NCI-H2081 (cell line): ENCODE measurements at places on chromosomes 3 and 15.

- no peak for DNase-seq
These were observed 15.1 kb upstream of the BAHD1 start for GRCh38 chr15:40425681-40426080.

DNA sequence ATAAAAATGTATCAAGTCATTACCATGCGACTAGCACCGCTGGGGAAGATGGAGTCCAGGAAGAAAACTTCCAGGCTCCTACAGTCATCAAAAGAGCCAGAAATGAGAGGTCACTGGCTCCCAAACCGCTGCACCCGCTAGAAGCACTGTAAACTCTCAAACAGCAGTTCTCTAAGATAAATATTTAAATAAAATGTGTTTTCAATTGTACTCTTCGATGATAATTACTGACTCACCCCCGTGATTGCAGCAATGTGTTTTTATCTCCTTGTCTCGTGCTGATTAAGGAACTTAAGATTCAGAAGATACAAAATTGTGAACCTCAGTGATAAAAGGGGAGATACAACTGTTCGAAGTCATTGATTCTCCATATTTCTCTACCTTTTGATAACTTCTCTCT, 45.8 kb upstream of the FOXP1 start:
- no peak for DNase-seq

- DNase-seq = no peak
These were observed 1357.7 kb downstream of the ROBO1 start for GRCh38 chr3:78410077-78410476.

GRCh38 chr15:99965376-99965775, 232.1 kb upstream of the LYSMD4 start:
- DNase-seq = no peak

DNA sequence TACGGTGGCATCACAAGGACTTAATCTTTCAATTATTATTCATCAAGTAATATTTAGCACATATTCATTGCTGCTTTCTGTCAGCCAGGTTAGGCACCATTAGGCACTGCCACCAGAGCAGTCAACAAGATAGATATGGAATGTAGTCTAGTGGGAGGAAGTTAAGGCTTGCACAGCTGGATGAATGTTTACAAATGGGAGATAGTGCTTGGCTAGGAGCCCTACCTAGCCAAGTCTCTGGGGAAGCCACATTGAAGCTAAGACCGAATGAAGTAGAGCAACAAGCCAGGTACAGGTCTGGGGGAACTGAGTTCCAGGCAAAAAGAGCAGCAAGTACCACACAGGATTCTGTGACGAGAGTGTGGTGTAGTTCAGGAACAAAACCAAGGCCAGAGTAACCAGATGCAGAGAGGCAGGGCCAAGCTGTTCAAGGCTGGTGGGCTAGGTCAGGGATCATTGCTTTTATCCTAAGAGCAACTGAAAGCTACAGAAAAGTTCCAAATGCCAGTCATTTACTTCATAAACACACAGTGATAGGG, 33.4 kb upstream of the SCAANT1 start:
- no peak for DNase-seq

GRCh38 chr15:79989183-79989582, 18.2 kb upstream of the BCL2A1 start:
- DNase-seq = no peak

- no peak for DNase-seq
These were observed 1311.4 kb downstream of the ROBO2 start for GRCh38 chr3:78351334-78351733.

GRCh38 chr3:148697306-148698189, at the start of gene AGTR1:
TSS of gene AGTR1 (plus strand) at chr3:148697903. CDS start at chr3:148741036, 43,133 bp downstream.
- no peak for DNase-seq

DNA sequence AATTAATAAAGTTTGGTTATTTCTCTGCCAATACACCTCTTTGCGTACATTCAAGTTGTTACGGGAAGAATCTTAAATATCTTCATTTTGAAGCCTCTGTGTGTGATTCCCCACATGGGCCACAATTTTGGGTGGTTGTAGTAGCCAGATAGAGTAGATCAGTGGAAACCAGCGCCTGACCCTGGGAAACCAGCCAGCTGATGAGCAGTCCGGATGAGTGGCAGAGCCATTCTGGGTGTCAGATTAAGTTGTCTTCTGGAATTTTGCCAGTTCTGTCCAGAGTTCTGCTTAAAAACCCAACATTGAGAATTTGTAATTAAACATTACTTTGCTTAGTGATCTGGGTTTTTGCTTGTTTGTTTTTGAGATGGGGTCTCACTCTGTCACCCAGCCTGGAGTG, 49.7 kb downstream of the MRPS25 start:
- no peak for DNase-seq

DNA sequence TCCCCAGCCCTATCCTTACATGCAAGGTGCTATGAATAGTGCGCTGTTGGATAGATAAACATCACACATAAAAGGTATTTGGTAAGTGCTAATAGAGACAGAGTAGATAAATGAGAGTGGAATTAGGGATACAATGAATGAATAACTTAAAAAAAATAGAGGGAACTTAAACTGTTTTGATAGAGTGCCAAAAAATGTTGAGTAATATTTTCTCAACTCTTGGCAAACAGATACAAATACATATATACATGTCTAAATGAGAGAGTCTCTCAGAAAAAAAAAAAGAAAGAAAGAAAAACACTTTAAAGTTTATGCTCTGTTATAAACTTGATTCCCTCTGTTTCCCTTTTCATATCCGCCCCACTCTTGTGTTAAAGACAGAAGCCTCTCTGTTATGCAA, 667.4 kb downstream of the ROBO2 start:
- DNase-seq = no peak

GRCh38 chr3:53730576-53730975, 115.6 kb downstream of the CHDH start:
- DNase-seq = no peak

DNA sequence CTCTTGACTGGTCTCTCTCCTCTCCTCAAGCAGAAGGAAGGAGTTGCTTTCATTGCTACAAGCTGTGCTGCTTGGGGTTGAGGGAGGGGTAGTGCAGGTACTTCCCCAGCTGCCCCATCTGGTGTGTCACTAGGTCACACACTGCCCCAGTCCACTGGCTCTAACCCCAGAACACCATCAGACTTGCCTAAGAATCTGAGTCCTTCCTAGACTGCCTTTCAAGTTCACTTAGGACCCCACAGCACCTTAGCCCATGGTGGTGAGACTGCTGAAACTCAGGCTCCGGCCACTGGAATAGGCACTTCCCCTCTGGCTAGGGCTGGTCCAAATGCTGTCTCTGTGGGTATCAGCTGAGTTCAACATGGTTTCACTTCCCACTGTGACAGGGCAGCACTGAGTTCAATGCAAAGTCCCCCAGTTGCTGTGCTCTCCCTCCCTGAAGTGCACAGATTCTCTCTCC, 279.7 kb upstream of the GOLGA6L4 start:
- no peak for DNase-seq

GRCh38 chr3:98807011-98807410, 43.9 kb downstream of the ST3GAL6 start:
- no peak for DNase-seq

GRCh38 chr3:60609446-60609845, 641.8 kb downstream of the FHIT start:
- no peak for DNase-seq

DNA sequence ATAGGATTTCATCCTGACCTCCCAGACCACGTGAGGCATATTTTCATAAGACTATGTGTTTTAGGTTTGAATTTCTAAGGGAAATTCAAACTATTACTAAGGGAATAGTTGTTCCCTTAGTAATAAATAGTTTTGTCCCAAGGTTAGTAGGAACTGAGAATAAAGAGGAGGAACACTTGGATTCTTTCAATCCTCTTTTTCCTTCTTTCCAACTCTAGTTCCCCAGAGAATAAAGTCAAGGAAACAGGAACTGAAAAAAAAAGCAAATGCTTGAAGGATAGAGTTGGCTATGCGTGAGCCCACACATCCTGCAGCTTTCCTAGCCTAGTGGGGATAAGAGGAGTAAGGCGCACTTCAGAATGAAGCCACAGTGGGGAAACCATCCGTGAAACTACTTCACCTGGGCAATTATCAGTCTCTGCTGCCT, 312.1 kb upstream of the TGFBR2 start:
- no peak for DNase-seq

DNA sequence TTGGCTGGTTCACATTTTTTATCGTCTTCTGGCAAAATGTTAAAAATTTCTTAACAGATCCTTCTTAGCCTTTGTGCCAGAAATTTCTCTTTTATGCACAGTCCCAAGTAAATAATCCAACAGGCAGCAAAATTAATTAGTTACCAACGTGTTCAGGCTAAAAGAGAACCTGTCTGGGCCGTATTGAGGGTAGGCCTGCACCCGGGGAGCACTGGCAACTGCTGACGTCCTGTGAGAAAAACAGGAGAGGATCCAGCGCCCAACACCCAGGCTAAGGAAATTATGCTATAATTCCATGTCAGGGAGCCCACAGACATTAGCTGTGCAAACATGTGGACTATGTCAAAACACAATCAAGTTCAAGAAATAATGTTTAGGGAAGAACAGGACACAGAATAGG, 30.7 kb upstream of the CSTA start:
- DNase-seq = no peak

GRCh38 chr15:101502572-101503295, 13.2 kb upstream of the PCSK6 start:
- DNase-seq = no peak

GRCh38 chr3:186121968-186122367, 13.1 kb upstream of the ETV5 start:
- DNase-seq = no peak

DNA sequence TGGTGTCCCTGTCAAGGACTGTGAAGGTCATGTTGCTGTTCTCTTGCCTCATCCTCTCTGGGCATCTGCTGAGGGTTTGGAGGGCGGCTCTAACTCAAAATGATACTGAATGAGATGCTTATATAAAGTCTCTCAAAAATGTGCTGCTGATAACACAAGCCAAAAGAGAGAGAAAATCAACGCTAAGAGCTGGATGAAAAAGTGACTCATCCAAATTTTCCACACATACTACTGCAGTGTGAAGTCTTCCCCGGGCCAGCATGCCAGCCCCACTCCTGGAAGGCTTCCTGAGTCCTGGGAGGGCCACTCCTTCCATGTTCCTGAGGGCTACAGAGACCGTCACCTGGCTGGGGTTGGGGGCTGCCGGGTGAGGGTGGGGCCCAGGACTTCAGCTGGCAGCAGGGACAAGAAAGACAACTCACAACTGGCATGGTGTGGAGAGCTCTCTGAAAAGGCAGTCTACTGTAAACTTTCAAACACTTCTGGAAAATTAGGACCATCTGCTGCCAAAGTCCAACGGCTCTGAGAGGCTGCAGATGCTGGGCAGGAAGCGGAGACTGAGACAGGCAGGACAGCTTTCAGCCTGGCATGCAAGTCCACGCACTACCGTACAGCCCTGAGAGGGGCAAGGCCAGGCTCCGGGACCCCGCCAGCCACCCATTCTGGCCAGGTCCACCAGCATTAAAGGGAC, 200.3 kb downstream of the ADAMTS17 start:
- DNase-seq = no peak

DNA sequence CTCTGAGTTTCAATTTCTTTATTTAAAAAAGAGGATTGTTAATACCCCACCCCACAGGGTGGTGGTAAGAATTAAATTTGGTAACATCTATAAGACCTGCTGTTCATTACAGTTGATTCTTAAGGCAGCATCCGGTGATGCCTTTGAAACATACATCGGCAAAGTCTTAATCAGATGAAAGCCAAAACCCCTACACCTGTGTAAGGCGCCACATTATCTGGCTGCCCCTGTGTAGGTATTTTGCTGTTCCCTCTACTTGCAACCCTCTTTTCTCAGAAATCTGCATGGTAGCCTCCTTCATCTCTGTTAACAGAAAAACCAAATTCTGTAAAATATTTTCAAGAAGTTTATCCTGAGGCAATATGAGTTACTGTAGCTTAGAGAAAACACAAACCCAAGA, 90.0 kb downstream of the ST6GAL1 start:
- DNase-seq = no peak

DNA sequence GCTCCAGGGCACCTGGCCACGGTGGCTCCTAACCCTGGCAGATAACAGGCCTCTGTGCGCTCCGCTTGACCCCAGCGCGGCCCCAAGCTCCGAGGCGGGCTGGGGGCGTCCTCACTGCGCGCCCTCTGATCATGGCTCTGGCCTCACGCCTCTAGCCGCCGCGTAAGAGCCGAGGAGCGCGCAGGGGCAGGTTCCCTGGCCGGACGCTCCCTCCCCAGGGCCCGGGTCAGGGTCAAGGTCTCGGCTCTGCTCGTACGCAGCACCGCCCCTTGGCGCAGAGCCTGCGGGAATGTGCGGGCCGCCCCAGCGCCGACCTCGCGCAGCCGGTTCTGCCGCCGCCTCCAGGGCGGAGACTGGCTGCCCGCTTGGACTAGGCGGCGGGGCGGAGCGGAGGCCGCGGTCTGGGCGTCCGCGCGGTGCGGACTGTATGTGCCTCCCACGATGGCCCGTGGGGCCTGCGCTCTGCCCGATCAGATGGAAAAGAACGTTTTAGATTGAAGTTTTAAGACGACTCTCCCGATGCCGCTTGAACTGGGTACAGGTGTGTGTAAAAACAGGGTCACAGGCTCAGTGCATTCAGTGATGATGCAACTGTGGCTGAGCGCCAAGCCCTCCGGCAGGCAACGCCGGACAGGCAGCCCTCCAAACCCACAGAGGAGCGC, 40.8 kb downstream of the CHST14 start:
- no peak for DNase-seq

- no peak for DNase-seq
These were observed 59.9 kb upstream of the DGKG start for GRCh38 chr3:186421946-186422345.

DNA sequence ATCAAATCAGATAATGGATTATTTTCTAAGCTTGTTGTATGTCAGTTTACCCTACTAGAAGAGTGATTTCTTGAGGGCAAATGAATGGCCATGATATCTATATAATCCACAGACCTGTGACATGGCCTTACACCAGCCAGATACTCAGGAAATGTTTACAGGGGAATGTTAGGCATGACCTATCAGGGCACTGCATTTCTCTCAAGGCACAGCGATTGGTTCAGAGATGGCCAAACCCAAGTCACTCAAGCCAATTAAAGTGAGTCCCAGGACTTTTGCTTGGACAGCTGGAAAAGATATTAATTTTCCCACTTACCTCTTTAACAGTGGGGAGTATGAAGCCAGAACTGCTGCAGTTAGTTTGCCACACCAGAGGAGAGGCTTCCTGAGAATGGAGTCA, 28.7 kb upstream of the GATA2 start:
- no peak for DNase-seq

GRCh38 chr3:69294014-69294766, 91.7 kb downstream of the FRMD4B start:
- no peak for DNase-seq

DNA sequence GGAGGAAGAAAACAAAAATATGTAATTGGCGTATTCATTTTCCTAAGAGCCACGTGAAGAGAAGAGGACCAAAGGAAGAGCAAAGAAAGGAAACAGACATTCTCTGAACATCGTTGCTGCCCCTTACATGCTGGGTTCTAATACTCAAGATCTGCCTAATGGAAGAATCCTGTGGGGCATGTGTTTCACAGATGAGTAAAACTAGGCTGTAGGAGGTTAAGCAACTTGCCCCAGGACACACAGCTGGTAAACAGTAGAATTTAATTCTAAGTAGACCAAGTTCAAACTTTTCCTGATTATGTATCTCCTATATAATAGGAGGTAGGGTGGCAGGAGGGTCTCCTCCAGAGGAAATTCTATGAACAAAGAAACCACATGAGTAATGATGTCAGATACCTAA, 106.1 kb upstream of the TNFAIP8L3 start:
- no peak for DNase-seq
